ENCODE measurements at places on chromosomes 6 and 20. TPM values are rescaled to one million over a fixed set of nuclear protein-coding genes. Genes with fewer than 3 reads are reported as not detected.

DNA sequence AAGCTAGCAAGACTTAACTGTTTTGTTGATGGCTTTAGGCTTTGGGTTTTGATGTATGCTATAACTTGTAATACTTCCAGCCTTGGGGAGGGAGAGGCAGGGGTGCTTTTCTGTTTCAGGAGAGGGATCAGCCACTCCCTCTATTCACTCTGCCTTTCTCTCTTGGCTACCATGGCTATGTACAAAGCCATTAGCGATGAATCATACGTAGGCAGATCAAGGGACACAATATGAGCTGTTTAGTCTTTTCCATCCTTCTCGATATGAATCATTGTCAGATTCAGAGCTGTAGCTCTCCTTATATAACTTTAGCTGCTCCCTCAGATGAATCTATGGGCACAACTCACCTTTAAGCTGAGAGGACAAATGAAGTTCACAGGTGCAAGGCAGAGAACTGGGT, 230.6 kb downstream of the TSHZ2 start:
- no peak overlapping the region for H3K27ac ChIP-seq
- no peaks in the 10 kb centered on the region for H3K36me3 ChIP-seq
- H3K4me3 ChIP-seq: no peak overlapping the region
- no peaks in the 10 kb centered on the region for H3K4me1 ChIP-seq
- DNase-seq: no peak
- peaks cover 57% of the 10 kb centered on the region for H3K27me3 ChIP-seq

GRCh38 chr6:12119085-12119588, 107.0 kb downstream of the HIVEP1 start:
- no peak overlapping the region for H3K27ac ChIP-seq
- H3K27me3 ChIP-seq: no peaks in the 10 kb centered on the region
- no peak overlapping the region for H3K4me3 ChIP-seq
- peaks cover 15% of the 10 kb centered on the region for H3K36me3 ChIP-seq

The RARS2 gene
- total RNA-seq: 22.6 TPM

GRCh38 chr6:83867527-83868161, 8.2 kb downstream of the CYB5R4 start:
- no peaks in the 10 kb centered on the region for H3K27me3 ChIP-seq
- H3K36me3 ChIP-seq: peaks cover 10% of the 10 kb centered on the region
- no peak overlapping the region for H3K4me3 ChIP-seq
- H3K27ac ChIP-seq: peak overlapping the region; percentile 76

DNA sequence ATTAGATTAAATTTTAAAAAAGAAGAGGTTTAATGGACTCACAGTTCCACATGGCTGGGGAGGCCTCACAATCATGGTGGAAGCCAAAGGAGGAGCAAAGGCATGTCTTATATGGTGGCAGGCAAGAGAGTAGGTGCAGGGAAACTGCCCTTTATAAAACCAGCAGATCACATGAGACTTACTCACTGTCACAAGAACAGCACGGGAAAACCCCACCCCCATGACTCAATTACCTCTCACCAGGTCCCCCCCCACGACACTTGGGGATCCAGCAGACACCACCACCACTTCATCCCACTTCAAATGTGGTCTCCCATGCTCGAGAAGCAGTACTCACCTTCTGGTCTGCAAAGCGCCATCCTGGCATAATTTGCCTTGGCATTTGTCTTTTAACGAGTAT, 24.6 kb downstream of the MTFR2 start:
- peak overlapping the region; percentile 69 for H3K27ac ChIP-seq
- peak overlapping the region; percentile 49 for H3K4me3 ChIP-seq
- no peak for DNase-seq
- peaks cover 6% of the 10 kb centered on the region for H3K4me1 ChIP-seq
- H3K36me3 ChIP-seq: no peaks in the 10 kb centered on the region

DNA sequence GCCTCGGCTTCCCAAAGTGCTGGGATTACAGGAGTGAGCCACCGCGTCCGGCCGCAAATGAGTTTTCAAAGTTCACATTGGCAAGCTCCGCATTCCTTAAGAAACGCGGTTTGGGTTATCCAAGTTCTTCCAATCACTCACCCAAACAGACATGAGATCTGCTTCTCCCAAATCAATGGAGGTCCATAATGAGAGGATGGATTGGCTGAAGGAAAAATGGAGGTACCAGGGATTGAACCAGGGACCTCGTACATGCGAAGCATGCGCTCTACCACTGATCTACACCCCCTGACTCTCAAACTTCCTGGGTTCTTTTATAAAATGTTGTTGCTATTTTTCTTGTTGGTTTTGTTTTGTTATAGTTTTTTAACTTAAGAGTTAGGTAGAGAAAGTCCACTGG, 170.0 kb downstream of the GPX5 start:
- peak overlapping the region; percentile 58 for H3K4me3 ChIP-seq
- peak; percentile 43 for DNase-seq
- no peak overlapping the region for H3K27ac ChIP-seq
- H3K4me1 ChIP-seq: no peaks in the 10 kb centered on the region
- no peaks in the 10 kb centered on the region for H3K27me3 ChIP-seq
- no peaks in the 10 kb centered on the region for H3K36me3 ChIP-seq

- peak; percentile 54 for DNase-seq
- H3K27me3 ChIP-seq: no peaks in the 10 kb centered on the region
- no peak overlapping the region for H3K27ac ChIP-seq
- no peaks in the 10 kb centered on the region for H3K36me3 ChIP-seq
- no peak overlapping the region for H3K4me3 ChIP-seq
These were observed 88.4 kb downstream of the CDC5L start for GRCh38 chr6:44475779-44476434.

DNA sequence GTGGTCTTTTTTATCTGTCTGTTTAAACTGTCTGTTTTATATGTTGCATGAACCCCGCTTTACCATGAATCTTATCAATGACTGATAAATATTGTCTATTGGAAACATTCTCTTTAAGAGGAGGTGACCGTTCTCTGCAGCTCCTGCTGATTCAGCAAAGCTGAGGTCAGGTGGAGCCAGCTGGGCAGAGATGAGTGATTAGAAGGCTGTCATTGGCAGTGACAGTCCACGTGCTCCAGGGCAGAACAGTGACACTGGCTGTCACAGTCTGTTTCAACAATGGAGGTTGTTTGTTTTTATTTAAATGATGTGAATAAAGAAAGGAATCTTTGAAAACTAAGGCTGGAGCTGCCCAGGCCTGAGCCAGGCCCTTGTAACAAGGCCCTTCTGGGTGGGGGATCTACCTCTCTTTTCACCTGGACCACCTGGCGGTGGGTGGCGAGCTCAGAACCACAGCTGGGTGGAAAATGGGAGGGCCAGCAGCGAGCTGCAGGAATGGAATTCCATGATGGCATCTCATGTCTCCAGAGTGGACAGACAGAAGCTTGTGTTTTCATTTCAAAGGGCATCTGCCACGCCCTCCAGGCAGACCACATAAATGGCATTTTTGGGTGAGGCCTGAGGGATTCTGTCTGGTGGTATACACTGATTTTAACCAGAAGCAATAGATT, 12.6 kb downstream of the SYNJ2 start:
- DNase-seq: peak; percentile 32
- H3K27me3 ChIP-seq: no peaks in the 10 kb centered on the region
- no peak overlapping the region for H3K27ac ChIP-seq
- no peaks in the 10 kb centered on the region for H3K36me3 ChIP-seq
- H3K4me3 ChIP-seq: no peak overlapping the region
- peaks cover 33% of the 10 kb centered on the region for H3K4me1 ChIP-seq

GRCh38 chr20:14740380-14740779, 403.0 kb upstream of the FLRT3 start:
- no peaks in the 10 kb centered on the region for H3K36me3 ChIP-seq
- DNase-seq: no peak
- no peaks in the 10 kb centered on the region for H3K27me3 ChIP-seq
- H3K4me1 ChIP-seq: no peaks in the 10 kb centered on the region

The KPNA5 gene
- total RNA-seq: 6.8 TPM

- H3K4me1 ChIP-seq: no peaks in the 10 kb centered on the region
- peaks cover 88% of the 10 kb centered on the region for H3K27me3 ChIP-seq
- DNase-seq: no peak
- H3K4me3 ChIP-seq: no peak overlapping the region
- no peaks in the 10 kb centered on the region for H3K36me3 ChIP-seq
These were observed 41.6 kb upstream of the FRMD1 start for GRCh38 chr6:168120390-168121302.

DNA sequence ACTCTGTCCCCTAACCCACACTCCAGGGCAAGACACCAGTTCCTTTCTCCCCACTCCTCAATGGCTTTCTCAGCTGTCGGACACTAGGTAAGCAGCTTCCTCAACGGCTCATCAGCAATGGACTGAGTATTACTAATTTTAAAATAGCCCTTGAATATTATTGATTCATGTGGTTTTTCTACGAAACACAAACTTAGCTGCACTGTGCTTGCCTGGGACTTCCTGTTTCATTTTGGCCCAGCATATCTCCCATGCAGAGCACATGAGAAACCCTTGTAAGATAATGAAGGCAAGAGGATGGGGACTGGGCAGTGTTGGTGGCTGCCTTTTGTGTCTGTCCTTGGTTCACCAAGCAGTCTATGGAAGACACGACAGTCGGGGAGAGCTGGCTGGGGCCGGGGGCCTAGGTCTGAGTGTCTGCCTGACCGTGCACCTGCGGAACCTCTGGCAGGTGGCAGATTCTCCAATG, 48.9 kb downstream of the RNASET2 start:
- no peaks in the 10 kb centered on the region for H3K27me3 ChIP-seq
- H3K4me3 ChIP-seq: no peak overlapping the region
- no peaks in the 10 kb centered on the region for H3K36me3 ChIP-seq
- DNase-seq: no peak
- H3K4me1 ChIP-seq: no peaks in the 10 kb centered on the region
- H3K27ac ChIP-seq: no peak overlapping the region

The PGBD1 gene
- total RNA-seq: 3.9 TPM

DNA sequence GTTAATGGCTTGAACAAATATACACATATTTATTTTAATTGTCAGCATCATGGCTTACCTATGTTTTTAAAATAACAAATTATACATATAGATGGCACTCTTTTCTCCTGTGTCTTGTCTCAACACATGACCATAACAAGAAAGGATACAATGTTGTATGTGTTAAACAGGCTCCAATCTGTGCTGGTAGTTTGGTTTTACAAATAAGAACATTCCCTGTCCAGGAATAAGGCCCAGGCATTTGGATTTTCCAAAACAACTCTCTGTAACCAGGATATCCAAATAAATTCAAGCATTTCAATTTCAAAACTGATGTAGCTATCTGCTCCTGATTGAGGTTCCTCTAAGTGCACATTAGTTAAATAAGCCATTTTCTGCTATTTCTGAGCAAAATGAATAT, 17.1 kb downstream of the METTL24 start:
- no peaks in the 10 kb centered on the region for H3K36me3 ChIP-seq
- no peaks in the 10 kb centered on the region for H3K4me1 ChIP-seq
- H3K27ac ChIP-seq: no peak overlapping the region
- H3K4me3 ChIP-seq: no peak overlapping the region

The RBL1 gene
- total RNA-seq: 23.0 TPM

The ANGPT4 gene
- total RNA-seq: not detected

DNA sequence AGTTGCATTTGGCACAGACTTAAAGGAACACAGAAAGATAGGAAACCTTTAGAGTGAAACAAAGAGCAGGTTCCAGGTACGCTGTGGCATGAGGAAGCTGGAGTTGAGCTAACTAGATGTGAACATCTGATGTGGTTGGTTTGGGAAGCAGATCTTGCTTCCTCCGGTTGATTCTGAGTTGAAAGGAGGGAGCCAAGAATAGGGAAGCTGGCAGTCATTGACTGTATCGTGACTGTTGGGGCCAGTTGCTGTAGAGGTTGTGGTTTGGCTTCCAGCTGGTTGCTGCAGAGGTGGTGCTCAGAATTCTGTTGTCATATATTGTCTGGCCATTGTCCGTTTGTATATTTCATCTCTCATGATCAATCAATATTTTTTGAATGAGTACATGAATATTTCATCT, 325.9 kb downstream of the PLCB1 start:
- no peaks in the 10 kb centered on the region for H3K4me1 ChIP-seq
- DNase-seq: no peak
- H3K27ac ChIP-seq: no peak overlapping the region
- no peak overlapping the region for H3K4me3 ChIP-seq
- no peaks in the 10 kb centered on the region for H3K36me3 ChIP-seq
- H3K27me3 ChIP-seq: no peaks in the 10 kb centered on the region

DNA sequence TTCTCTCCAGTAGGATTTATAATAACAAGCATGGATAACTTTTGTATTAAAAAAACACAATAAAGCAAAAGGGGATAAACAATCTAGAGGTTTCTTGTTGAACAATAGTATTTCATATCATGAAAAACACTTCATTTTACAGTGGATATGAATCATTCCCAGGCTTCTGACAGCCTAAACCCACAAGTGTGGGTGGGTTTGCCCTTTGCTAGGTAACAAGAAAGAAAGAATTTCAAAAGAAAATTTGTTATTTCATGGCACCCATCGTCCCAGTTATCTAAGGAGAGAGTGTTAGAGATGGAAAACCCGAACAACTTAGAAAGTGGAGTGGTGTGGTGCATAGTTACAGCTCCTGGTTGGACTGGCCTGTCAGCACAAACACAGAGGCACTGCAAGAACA, 76.1 kb upstream of the GPR6 start:
- no peaks in the 10 kb centered on the region for H3K27me3 ChIP-seq
- no peak for DNase-seq
- H3K36me3 ChIP-seq: no peaks in the 10 kb centered on the region
- H3K27ac ChIP-seq: no peak overlapping the region
- H3K4me1 ChIP-seq: peaks cover 8% of the 10 kb centered on the region

GRCh38 chr6:1609648-1610496, at the start of gene FOXC1:
Gene FOXC1 (plus strand): TSS chr6:1609915. CDS start chr6:1610446, 531 bp downstream.
- H3K27me3 ChIP-seq: no peaks in the 10 kb centered on the region
- H3K4me3 ChIP-seq: peak within 1 kb of the TSS; percentile 89
- H3K4me1 ChIP-seq: no peaks in the 10 kb centered on the region
- H3K27ac ChIP-seq: peak within 1 kb of the TSS; percentile 54
- DNase-seq: peak; percentile 81

- DNase-seq: no peak
- no peak overlapping the region for H3K27ac ChIP-seq
- H3K36me3 ChIP-seq: no peaks in the 10 kb centered on the region
- no peaks in the 10 kb centered on the region for H3K27me3 ChIP-seq
- no peaks in the 10 kb centered on the region for H3K4me1 ChIP-seq
- no peak overlapping the region for H3K4me3 ChIP-seq
These were observed 80.9 kb downstream of the HAO1 start for GRCh38 chr20:7859356-7859802.

The PLA2G7 gene
- 0.68 TPM for total RNA-seq

The KCNK5 gene
- total RNA-seq: 14.3 TPM

DNA sequence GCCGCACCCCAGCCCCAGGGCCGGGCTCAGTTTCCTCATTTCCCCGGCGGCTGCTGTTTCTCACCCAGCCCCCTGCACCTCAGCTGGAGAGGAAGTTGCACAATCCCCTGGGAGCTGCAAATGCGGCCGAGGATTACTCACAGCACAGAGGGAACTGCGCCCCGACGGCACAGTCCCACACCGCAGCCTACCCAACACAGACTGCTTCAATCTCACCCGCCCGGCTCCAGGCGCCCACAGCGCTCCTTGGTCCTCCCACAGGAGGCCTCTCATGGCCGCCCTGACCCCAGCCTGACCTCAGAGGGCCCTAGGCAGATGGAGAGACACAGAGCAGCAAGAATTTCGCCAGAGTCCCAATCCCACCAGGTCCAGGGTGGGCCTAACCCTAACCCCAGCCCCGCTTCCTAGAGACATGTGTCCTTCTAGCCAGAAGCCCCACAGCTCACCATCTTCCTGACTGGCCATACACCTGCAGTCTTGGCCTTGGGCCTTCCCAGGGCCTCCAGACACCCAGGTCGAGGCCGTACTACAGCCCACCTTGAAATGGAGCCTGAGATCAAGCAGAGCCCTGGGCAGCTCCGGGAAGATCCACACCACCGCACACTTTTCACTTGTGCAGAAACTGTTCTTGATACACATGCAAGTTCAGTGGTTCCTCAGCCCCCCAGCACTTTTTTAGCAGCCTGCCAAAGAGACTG, 11.7 kb downstream of the TFEB start:
- peak overlapping the region; percentile 46 for H3K27ac ChIP-seq
- DNase-seq: peak; percentile 73
- H3K27me3 ChIP-seq: no peaks in the 10 kb centered on the region
- peaks cover 17% of the 10 kb centered on the region for H3K4me1 ChIP-seq

The TRDN gene
- not detected for total RNA-seq
